Midbrain (tissue), 1 donor: ENCODE measurements at places on chromosomes 2 and 18.

DNA sequence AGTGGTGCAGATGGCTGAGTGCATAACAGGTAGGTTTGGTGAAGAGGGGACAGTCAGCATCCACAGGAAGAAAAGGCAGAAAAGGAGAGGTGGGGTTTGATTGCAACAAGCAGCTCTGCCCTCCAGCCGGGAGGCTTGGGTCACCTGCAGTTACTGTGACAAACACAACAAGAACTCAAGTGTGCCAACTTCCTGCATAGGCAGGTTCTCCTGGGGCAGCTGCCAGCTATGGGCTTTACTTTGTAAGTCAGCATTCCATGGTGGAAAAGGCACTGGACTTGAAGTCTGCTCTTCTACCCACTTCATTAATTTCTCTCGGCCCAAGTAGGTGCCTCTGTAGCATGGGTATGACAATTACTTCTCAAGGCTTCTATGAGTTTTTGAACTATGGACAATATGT, 98.9 kb downstream of the MYT1L start:
- DNase-seq, result no peak

- no peak for DNase-seq
These were observed 51.6 kb downstream of the SPP2 start for GRCh38 chr2:234102112-234102511.

GRCh38 chr2:128276878-128277675, 41.6 kb downstream of the HS6ST1 start:
- no peak for DNase-seq

DNA sequence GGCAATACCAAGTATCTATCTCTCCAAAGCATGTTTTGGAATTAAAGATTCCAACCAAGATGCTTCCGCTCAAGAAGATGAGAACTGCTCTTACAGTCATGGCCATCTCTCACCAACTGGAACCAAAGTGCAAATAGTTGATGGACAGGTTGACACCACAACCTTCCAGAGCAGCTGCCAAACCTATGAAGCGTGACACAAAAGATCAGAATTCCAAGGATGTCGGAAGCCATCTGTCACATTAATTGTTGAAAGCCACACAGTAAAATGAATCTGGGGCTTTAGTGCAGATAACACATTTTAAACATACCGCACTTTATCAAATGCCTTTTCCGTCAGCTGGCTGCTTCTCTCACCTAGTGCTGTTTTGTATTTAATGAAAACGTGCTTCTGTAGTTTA, 195.7 kb downstream of the CDH20 start:
- DNase-seq, result no peak

GRCh38 chr2:72415781-72416475, 268.3 kb upstream of the CYP26B1 start:
- DNase-seq, result no peak

DNA sequence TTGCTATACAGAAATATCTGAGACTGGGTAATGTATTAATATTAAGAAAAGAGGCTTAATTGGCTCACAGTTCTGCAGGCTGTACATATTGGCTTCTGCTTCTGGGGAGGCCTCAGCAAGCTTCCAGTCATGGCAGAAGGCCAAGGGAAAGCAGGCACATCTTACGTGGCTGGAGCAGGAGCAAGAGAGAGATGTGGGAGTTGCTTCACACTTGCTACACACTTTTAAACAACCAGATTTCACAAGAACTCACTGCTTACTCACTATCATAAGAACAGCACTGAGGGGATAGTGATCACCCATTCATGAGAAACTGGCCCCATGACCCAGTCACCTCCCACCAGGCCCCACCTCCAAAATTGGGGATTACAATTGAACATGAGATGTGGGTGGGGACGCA, 50.6 kb downstream of the MAPRE2 start:
- no peak for DNase-seq

DNA sequence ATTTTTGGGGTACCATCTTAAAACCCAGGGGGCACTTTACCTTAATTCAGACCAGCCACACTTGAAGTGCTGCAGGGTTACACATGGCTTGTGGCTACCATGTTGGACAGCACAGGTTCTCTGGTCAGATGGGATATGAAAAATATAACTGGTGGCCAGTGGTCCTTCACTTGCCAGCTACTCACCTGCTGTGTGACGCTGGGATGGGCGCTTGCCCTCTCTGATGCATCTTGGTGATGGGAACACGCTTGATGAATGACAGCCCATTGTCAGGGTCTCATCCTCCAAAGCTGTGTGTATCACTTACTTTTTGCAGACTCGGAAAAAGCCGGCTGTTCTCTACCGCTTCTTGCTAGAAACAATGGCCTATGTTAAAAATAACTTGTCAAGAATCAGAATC, 22.5 kb downstream of the HJURP start:
- DNase-seq, result no peak

GRCh38 chr2:169365029-169365480, 2.7 kb upstream of the LRP2 start:
- DNase-seq, result no peak

GRCh38 chr2:86383844-86384243, 46.4 kb upstream of the REEP1 start:
- no peak for DNase-seq

GRCh38 chr2:73536133-73536840, 105.9 kb downstream of the NAT8 start:
- no peak for DNase-seq
